ENCODE measurements at places on chromosomes 7 and 10.

- DNase-seq, result no peak
- no peaks in the 10 kb centered on the region for H3K36me3 ChIP-seq
- H3K27me3 ChIP-seq, result no peaks in the 10 kb centered on the region
- no peak overlapping the region for H3K4me3 ChIP-seq
Observed at GRCh38 chr10:125120053-125120710, 40.2 kb downstream of the CTBP2 start.

DNA sequence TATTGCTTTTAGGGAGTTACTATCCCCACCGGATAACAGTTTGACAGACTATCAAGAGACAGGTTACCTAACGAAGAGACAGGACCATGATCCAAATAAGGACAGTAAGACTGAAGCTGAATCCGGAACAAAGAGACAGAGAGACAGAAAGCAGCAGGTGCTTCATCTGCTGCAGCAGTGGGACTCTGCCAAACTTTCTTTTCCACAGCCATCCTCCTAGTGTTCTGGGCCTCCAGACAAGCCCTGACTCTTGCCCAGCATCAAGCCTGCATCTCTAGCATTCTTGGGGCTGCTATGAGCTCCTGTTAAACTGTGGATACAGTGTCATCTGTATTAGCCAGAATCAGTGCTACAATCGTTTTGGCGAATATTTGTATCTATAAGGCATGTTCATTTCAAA lies 761.7 kb downstream of the GRID1 start:
- DNase-seq, result no peak
- no peaks in the 10 kb centered on the region for H3K4me1 ChIP-seq
- no peaks in the 10 kb centered on the region for H3K27me3 ChIP-seq
- no peaks in the 10 kb centered on the region for H3K36me3 ChIP-seq
- H3K4me3 ChIP-seq, result no peak overlapping the region

GRCh38 chr10:92938841-92939240 lies 90.5 kb downstream of the EXOC6 start:
- no peak for DNase-seq
- H3K36me3 ChIP-seq, result no peaks in the 10 kb centered on the region
- no peaks in the 10 kb centered on the region for H3K27me3 ChIP-seq
- no peak overlapping the region for H3K4me3 ChIP-seq
- H3K27ac ChIP-seq, result no peak overlapping the region

DNA sequence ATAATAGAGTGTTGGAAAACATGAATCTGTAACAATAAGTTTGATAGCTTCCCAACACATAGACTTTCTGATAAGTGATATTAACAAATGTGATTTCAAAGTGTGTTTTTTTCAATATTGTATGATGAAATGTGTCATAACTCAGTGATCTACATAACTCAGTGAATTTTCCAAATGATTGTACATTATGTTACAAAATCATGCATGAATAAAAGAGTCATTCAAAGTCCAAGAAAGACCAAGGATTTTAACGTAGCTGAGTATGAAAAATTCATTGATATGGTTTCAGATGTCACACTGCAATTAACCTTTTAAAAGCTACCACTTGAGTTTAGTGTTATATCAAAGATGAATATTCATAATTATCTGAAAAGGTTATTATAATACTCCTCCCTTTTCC lies 111.2 kb downstream of the MYOF start:
- no peak overlapping the region for H3K4me3 ChIP-seq
- H3K27ac ChIP-seq, result no peak overlapping the region
- H3K4me1 ChIP-seq, result no peaks in the 10 kb centered on the region
- DNase-seq, result no peak

GRCh38 chr7:135936497-135937217 lies 40.5 kb downstream of the MTPN start:
- H3K36me3 ChIP-seq, result no peaks in the 10 kb centered on the region
- peaks cover 25% of the 10 kb centered on the region for H3K4me1 ChIP-seq

DNA sequence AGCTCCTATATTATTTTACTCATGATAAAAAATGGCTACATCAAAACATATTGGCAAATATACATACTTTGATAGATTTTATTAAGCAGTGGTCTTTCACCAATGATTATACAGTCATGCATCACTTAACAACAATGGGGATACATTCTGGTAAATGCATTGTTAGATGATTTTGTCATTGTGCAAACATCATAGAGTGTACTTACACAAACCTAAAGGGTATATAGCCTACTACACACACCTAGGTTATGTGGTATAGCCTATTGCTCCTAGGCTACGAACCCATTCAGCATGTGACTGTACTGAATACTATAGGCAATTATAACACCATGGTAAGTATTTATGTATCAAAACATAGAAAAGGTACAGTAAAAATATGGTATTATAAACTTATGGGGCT lies 98.9 kb upstream of the IL6 start:
- DNase-seq, result no peak
- no peaks in the 10 kb centered on the region for H3K27me3 ChIP-seq
- H3K36me3 ChIP-seq, result no peaks in the 10 kb centered on the region
- H3K4me1 ChIP-seq, result peaks cover 13% of the 10 kb centered on the region
- no peak overlapping the region for H3K27ac ChIP-seq

DNA sequence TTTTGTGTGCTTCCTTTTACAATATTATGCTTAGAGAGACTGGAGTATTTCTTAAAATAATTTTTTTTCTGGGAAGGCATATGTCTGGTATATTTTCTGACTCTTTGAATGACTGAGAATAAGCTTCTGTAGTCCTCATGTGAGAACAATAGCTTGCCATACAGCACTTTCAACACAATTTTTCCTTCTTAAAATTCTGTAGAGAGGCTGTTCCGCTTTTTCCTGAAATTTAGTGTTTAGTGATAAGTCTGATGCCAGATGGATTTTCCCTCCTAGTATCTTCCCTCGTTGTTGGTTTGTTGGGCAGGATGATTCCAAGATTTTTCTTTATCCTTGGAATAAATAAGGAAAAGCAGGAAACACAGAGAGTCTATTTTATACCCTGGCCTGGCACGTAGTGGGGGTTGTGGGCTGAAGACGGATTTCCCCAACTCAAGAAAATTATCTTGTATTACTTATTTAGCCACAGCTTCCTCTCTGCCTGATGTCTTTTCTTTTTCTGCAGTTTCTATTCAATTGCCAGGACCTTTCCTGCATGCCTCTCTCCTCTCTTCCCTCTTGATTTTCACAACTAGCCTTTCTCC lies 111.2 kb downstream of the AOAH start:
- H3K27me3 ChIP-seq, result no peaks in the 10 kb centered on the region
- no peaks in the 10 kb centered on the region for H3K36me3 ChIP-seq
- no peak overlapping the region for H3K27ac ChIP-seq
- H3K4me1 ChIP-seq, result no peaks in the 10 kb centered on the region
- no peak overlapping the region for H3K4me3 ChIP-seq
- no peak for DNase-seq

DNA sequence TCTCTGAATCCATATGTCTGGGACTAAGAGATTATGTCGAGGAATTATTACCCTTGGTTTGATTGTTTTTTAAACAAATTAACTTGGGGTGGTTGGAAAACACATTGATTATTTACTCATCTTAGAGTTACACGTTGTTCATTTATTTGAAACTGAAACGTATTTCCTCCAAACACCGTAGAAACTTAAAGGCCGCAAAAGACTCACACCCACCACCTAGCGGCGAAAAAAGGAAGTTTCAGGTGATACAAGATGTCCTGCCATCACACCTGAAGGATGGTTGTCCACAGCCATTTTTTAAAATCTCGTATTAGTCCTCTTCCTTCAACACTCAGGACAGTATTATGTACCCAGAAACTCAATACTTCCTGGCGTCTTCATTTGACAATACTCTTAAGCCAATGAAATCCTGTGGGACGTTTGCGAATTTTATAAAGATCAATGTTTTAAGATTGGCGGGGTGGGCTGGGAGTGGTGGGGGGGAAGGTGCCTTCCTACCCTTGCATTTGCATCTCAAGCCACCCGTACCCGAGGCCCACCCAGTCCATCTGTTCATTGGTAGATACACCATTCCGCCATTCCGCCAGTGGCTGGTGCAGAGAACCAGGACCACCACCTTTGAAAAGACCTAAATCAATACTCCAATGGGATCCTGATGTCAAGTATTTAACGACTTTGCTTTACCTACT lies 1.4 kb upstream of the LCOR start:
- H3K27ac ChIP-seq, result peak overlapping the region; percentile 92
- no peaks in the 10 kb centered on the region for H3K36me3 ChIP-seq
- H3K4me3 ChIP-seq, result peak overlapping the region; percentile 92

- no peak for DNase-seq
- no peaks in the 10 kb centered on the region for H3K27me3 ChIP-seq
- H3K4me1 ChIP-seq, result no peaks in the 10 kb centered on the region
- H3K27ac ChIP-seq, result no peak overlapping the region
- H3K36me3 ChIP-seq, result peaks cover 6% of the 10 kb centered on the region
- H3K4me3 ChIP-seq, result no peak overlapping the region
Observed at GRCh38 chr10:133442967-133443924, 10.5 kb upstream of the SCART1 start.

DNA sequence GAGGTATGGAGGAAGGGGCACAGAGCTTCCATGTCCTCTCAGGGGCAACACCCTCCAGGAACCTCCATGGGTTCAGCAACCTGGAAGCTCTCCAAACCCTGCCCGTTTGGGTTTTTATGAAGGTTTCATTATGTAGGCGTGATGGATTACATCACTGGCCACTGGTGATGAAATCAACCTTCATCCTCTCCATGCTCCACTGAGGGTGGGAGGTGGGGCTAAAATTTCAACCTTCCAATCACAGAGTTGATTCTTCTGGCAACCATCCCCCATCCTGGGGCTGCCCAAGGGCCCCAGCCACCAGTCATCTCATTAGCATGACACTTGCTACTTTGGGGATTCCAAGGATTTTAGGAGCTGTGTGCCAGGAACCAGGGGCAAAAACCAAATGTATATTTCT lies 90.1 kb downstream of the TEX36 start:
- no peaks in the 10 kb centered on the region for H3K4me1 ChIP-seq
- no peaks in the 10 kb centered on the region for H3K36me3 ChIP-seq
- H3K27me3 ChIP-seq, result no peaks in the 10 kb centered on the region
- no peak overlapping the region for H3K4me3 ChIP-seq
- no peak overlapping the region for H3K27ac ChIP-seq
- no peak for DNase-seq

DNA sequence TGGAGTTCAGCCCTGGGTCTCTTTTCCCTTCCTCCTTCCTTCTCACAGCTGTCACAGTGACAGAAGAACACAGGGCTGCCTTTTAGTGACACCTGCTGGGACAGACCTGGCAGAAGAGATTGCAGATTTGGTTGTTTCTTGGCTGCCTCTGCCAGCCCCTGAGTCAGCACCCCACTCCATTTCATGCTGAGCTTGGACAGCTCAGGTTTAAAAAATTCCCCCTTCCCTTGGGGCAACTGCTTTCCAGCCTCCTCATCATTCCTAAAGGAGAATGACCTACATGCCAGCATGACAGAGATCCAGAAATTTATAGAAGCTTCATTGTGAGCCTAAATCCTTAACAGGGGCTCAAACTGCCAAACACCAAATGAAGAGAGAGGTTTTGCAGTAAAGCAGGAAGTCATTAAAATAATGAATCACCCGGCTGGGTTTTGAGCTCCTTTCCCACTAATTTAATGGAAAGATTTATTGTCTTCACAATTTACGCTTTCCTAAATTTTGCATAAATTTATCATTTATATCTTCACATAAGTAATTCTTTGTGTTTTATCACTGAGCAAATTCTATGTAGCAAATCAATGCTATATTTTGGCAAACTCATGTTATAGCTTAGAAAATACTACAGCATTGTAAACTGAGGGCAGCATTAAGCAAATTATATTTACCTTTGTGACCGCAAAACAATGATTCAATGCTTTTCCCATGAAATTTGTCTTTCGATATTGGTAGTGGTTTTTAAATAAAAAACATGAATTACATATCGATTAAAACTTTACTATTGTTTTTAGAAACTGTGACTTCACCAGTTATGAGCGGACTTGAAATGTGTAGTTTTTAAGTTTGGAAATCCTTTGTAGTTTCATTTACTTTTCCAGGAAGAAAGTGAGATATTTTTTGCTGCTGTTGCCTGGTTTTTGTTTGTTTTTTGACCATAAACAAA lies 399.5 kb upstream of the ANKRD30A start:
- no peaks in the 10 kb centered on the region for H3K27me3 ChIP-seq
- no peak overlapping the region for H3K4me3 ChIP-seq
- H3K27ac ChIP-seq, result no peak overlapping the region

DNA sequence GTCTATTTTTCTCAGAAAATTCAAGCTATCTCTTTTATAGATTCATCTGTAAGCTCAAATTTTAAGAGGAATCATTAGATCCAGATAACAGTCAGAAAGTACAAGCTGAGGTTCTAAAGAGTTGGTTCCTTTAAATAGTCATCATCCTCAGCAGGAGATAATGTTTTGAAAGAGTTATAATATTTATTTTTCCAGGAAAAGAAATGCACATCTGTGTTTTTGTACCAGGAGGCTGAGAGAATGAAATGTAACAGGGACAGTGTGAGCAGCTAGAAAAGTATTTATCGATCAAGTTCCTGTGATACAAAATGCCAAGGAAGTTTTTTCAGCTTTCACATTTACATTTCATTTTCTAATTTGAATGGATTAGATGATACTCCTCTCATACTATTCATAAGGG lies 120.2 kb upstream of the LRRTM3 start:
- no peaks in the 10 kb centered on the region for H3K27me3 ChIP-seq
- no peak overlapping the region for H3K27ac ChIP-seq
- no peak overlapping the region for H3K4me3 ChIP-seq

GRCh38 chr10:24756283-24756682 lies 32.6 kb upstream of the ARHGAP21 start:
- H3K27ac ChIP-seq, result no peak overlapping the region
- H3K4me3 ChIP-seq, result no peak overlapping the region
- no peaks in the 10 kb centered on the region for H3K36me3 ChIP-seq
- no peak for DNase-seq

GRCh38 chr7:127207230-127207629 lies 45.5 kb downstream of the GRM8 start:
- no peak overlapping the region for H3K4me3 ChIP-seq
- H3K27ac ChIP-seq, result no peak overlapping the region
- H3K4me1 ChIP-seq, result no peaks in the 10 kb centered on the region
- H3K27me3 ChIP-seq, result no peaks in the 10 kb centered on the region

GRCh38 chr7:118245267-118246040 lies 20.9 kb downstream of the ANKRD7 start:
- no peaks in the 10 kb centered on the region for H3K36me3 ChIP-seq
- H3K27me3 ChIP-seq, result no peaks in the 10 kb centered on the region
- DNase-seq, result no peak
- no peaks in the 10 kb centered on the region for H3K4me1 ChIP-seq
- H3K4me3 ChIP-seq, result no peak overlapping the region
